Lower lobe of right lung (tissue), 2 donors: ENCODE measurements at places on chromosomes 1 and 21. TPM values are rescaled to one million over a fixed set of nuclear protein-coding genes. Genes with fewer than 3 reads are reported as not detected.

Gene MACF1
- 506 TPM for total RNA-seq

Gene TOR3A
- total RNA-seq: 24.3 TPM

Gene ESRRG
- 1.9 TPM for total RNA-seq

Gene CD101
- 105 TPM for total RNA-seq

Gene AIRE
- total RNA-seq: not detected

Gene NTRK1
- total RNA-seq: 1.9 TPM

Gene HAO2
- total RNA-seq: not detected

Gene ZNF648
- not detected for total RNA-seq

Gene LIN28A
- total RNA-seq: not detected
